Hindlimb muscle (tissue), 1 donor: ENCODE measurements at places on chromosomes 11 and 22.

- DNase-seq: no peak
Observed at GRCh38 chr11:118046964-118047700, 29.7 kb upstream of the TMPRSS4 start.

- no peak for DNase-seq
Observed at GRCh38 chr22:21038405-21038804, 6.0 kb upstream of the SLC7A4 start.

DNA sequence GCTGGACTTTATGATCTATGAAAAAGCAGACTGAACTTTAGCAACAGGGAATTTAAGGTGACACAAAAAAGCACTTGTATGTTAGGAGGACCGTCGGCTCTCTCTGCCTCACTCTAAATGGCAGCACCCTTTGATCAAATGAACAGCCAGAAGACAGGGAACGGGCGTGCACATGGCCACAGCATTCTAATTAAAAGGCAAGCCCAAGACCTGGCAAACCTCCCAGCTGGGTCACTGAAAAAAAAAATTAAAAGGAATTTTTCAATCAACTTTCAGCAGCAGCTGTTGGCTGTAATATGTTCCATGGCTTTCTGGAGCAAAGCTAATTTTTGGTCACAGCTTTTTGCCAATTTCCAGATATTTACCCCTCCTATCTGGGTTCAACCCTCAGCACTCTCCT is 116.5 kb downstream of the C11orf58 start:
- no peak for DNase-seq

DNA sequence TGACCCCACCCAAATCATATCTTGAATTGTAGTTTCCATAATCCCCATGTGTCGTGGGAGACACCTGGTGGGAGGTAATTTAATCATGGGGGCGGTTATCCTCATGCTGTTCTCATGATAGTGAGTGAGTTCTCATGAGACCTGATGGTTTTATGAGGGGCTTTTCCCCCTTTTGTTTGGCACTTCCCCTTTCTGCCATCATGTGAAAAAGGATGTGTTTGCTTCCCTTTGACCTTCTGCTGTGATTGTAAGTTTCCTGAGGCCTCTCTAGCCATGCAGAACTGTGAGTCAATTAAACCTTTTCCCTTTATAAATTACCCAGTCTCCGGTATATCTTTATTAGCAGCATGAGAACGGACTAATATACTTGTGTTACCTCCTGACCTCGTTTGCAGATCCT is 156.6 kb upstream of the MTNR1B start:
- no peak for DNase-seq

DNA sequence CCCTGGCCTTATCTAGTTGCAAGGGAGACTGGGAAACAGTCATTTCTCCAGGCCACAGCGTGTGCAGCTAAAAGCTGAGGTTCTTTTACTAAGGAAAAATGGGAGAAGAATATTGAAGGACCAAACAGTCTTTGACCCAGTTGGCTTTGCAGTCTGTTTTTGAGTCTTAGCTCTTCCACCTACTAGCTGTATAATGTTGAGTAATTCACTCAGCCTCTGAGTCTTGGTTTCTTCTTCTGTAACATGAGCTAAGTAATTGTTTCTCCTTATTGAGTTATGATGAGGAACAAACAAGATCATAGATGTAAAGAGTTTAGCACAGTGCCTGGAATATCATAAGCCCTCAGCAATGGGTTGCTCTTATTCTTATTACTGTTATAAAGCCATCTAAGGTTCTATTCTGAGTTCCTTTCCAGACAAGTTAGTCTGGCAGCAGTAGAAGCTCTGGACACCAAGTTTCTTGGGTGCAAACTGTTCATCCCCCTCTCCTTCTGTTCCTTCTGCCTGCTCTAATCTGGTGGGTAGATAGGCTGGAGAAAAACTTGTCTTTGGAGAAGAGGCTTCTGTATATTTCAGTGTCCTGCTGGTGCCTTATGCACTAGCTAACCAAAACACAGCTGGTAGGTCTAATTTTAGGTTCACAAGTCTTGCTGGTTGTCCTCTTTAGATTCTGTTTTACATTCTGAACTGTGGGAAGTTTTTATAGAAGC is 13.5 kb downstream of the TRIM44 start:
- DNase-seq: no peak

GRCh38 chr11:22775248-22775647 is 54.4 kb downstream of the SVIP start:
- DNase-seq: no peak

- no peak for DNase-seq
Observed at GRCh38 chr11:69470301-69470700, 11.2 kb upstream of the LINC01488 start.

DNA sequence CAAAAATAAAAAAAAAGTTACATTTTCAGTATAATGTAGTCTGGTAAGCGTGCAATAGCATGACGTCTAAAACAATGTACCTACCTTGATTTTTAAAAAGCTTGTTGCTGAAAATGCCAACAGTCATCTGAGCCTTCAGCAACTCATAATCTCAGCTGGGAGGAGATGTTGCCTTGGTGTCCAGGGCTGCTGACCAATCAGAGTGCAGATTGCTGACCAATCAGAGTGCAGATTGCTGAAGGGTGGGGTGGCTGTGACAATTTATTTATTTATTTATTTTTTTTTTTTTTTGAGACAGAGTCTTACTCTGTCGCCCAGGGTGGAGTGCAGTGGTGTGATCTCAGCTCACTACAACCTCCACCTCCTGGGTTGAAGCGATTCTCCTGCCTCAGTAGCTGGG is 17.8 kb downstream of the ZBED4 start:
- DNase-seq: no peak

GRCh38 chr22:31233001-31233400 is 20.9 kb downstream of the LIMK2 start:
- DNase-seq: no peak

DNA sequence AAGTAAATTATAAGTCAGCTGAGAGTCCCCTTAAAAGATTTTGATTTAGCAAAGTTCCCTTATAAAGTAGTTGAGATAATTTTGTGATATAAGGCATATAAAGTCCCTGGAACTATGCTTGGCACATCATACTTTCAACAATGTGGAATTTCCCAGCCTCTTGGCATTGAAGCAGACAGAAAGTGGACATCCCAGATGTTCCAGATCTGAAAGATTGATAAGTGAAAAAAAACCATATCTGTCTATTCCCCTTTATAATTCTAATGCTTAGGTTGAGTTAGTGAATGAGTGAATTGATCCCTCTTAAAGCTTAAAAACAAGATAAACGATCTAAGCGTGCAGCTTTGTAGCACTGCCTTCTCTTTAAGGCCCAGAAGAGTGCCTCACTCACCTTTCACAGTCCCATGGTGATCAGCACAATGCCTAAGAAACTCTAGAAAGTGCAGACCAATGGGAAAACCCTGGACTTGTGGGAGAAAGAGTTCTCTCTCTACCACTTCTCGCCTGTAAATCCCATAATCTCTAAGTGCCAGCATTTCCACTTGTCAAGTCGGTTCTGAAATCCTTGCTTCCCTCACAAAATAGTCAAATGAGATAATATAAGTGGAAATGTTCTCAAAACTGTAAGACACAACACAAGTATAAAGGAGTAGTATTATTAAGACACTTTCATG is 17.8 kb downstream of the FIBIN start:
- no peak for DNase-seq

DNA sequence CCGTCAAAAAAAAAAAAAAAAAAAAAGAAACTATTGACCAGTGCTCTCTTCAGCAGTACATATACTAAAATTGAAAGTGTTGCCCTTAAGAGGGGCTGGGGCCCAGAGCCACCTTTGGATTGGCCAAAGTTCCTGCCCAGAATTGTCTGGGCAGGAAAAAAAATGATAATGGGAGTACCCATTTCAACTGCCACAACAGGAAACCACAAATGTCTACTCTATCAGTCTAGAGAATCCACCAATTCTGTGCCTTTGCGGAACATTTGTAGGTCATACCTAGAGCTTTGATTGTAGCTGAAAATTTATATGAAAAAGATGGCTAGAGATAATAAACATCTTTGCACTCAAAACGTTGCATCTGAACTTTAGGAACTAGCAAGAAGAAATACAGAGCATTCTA is 69.4 kb downstream of the FAM76B start:
- DNase-seq: no peak

DNA sequence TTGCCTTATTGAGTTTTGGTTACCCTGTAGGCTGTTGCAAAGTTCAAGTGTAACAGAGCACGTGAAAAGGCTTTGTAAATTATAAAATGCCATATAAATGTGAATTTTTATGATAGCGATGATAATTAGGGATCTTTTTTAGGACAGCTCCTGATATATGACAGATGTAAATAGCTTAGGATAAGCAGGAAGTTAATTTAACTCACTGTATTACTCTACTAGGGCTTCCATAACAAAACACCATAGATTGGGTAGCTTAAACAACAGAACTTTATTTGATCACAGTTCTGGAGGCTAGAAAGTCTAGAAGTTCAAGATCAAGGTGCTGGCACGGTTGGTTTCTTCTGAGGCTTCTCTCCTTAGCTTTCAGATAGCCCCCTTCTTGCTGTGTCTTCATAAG is 17.0 kb upstream of the PDE3B start:
- DNase-seq: no peak

- no peak for DNase-seq
Observed at GRCh38 chr11:48006301-48006992, 26.1 kb downstream of the PTPRJ start.

- DNase-seq: peak; percentile 86
Observed at GRCh38 chr11:78420255-78420764, 2.7 kb upstream of the GAB2 start.

- no peak for DNase-seq
Observed at GRCh38 chr11:10823152-10823579, 14.4 kb upstream of the EIF4G2 start.

DNA sequence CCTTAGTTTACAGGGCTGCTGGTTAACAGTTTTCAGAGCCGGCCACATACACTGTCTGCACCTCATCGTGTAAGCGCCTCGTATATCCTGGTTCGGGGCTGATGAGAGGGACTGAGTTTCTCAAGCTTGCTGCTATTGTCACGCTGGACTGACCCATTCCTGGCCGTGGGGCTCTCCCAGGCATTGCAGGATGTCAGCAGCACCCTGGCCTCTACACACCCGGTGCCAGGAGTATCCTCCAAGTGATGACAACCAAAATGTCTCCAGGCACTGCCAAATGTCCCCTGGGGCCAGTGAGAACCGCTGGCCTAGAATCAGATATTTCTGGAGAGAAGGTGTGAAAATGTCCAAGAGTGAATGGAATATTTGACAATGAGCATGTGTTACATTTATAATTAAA is 82.8 kb downstream of the ST3GAL4 start:
- DNase-seq: no peak

GRCh38 chr22:46051646-46052045 is 74.7 kb upstream of the WNT7B start:
- no peak for DNase-seq

DNA sequence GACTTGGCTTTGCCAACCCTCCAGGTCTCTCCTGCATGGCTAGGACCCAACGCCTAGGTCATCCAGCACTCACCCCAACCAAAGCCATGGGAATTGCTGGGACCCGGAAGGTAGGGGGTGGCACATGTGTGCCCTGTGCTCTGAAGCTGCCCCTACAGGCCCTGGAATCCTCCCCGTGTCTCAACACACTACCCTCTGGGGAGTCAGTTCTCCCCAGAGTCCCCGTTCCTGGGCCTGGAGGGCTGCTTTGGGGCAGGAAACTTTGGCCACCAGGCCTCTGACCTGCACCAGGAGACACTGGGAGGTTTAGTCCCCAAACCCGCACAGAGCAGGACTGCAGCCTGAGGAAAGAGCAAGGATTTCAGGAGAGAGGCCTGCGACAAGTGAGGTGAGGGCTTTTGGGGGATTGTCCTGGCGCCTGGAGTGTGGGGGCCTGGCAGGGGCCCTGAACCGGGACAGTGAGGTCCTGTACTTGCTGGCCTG is 495 bp upstream of the IFITM1 start:
- DNase-seq: no peak

DNA sequence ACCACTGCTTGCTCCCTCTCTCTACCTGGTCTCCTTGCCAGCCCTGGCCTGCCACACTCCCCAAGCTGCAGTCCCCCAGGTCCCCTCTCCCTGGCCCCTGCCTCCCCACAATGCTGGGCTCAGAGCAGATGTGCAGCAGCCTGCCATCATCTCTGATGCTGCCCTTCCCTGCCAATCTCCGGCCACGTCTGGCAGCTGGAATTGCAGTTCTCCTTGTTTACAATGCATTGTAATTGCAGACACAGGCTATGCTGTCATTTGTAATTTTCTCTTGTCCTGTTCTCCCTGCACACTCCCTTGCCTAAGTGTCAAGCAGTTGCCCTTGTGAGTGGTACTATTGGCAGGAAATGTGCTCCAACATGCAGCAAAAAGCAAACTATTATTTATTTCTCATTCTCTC is 222.3 kb downstream of the NTM start:
- DNase-seq: no peak

DNA sequence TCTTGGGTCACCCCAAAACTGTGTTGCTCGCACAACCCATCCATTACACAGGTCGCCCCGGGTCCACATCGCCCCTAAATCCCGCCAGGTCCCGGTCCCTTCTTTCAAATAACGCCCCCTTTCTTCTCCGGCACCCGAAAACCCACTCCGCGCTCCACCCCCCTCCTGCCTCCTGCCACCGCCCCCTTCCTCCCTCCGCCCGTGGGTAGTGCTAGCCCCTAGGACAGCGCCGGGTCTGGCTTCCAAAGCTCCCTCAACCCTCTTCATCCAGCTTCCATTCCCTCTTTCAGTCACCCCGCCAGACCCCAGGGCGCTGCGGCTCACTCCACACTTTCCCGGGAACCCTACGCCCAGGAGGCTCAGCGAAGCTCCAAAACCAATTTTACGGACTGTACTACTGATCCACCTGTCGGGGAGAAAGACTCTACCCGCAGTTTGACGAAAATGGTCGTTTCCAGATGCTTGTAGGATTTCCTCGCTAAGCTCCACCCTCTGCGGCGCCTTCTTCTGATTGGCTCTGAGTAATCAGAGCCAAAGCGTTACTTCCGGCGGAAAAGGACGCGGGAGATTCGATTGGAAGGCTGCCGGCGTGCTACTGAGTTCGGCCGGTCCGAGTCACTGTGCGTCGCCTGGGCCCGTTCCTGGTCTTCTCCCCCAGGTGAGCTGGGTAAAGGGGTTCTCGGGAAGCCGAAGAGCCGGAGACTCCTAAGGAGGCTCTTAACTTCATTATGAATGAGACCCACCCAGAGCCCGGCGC is at the start of gene DDIAS:
DDIAS (plus strand) TSS at position 572 of the 757 bp plus-strand sequence. CDS start 13,003 bp downstream, outside the sequence.
- DNase-seq: peak; percentile 97

DNA sequence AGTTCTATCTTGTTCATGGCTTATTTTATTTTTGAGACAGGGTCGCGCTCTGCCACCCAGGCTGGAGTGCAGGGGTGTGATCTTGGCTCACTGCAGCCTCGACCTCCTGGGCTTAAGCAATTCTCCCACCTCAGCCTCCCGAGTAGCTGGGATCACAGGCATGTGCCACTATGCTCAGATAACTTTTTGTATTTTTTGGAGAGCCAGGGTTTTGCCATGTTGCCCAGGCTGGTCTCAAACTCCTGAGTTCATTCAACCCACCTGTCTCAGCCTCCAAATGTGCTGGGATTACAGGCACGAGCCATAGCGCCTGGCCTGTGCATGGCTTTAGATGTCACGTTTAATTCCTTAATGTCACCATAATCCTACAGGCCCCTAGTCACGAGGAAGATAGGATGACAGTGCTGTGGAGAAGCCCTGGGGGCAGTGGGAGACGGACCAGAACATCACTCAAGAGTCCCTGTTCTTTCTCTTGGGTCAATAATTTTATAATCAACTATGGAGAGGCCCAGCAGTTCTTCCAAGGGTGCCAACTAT is 99.5 kb downstream of the RDX start:
- no peak for DNase-seq

- no peak for DNase-seq
Observed at GRCh38 chr11:66867425-66868040, 10.7 kb downstream of the LRFN4 start.

- DNase-seq: no peak
Observed at GRCh38 chr22:44588348-44588747, 90.3 kb upstream of the RTL6 start.
